ENCODE measurements at places on chromosomes 12 and 14. TPM values are rescaled to one million over a fixed set of nuclear protein-coding genes. Genes with fewer than 3 reads are reported as not detected.
A peak's percentile ranks its signal among the peaks of the same experiment; 100 is the strongest.

DNA sequence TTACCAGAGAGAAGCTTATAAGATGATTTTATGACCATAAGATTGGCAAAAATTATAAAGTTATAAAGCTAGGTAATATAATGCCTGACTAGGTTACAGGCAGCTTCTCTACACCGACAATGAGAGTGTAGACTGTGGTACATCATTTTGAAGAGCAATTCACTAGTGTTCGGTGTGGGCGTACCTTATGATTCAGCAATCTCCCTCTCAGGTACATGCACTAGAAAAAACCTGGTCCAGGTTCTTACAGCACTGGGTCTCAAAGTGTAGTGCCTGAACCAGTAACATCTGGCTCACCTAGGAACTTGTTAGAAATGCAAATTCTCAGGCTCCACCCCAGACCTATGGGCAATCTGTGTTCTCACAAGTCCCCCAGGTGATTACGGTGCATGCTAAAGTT, 106.7 kb downstream of the RERG start:
- H3K27ac ChIP-seq: no peak overlapping the region
- H3K27me3 ChIP-seq: peaks cover 4% of the 10 kb centered on the region
- no peaks in the 10 kb centered on the region for H3K36me3 ChIP-seq
- DNase-seq: no peak
- H3K4me3 ChIP-seq: no peak overlapping the region

- no peaks in the 10 kb centered on the region for H3K36me3 ChIP-seq
- no peak overlapping the region for H3K27ac ChIP-seq
- no peak for DNase-seq
- H3K27me3 ChIP-seq: no peaks in the 10 kb centered on the region
- no peak overlapping the region for H3K4me3 ChIP-seq
These were observed 69.3 kb upstream of the ADAMTS20 start for GRCh38 chr12:43621262-43621661.

The DHRS1 gene
- total RNA-seq: 14.7 TPM

- DNase-seq: no peak
- H3K4me3 ChIP-seq: no peak overlapping the region
- H3K27ac ChIP-seq: no peak overlapping the region
These were observed 63.7 kb downstream of the WDR20 start for GRCh38 chr14:102203382-102203781.

DNA sequence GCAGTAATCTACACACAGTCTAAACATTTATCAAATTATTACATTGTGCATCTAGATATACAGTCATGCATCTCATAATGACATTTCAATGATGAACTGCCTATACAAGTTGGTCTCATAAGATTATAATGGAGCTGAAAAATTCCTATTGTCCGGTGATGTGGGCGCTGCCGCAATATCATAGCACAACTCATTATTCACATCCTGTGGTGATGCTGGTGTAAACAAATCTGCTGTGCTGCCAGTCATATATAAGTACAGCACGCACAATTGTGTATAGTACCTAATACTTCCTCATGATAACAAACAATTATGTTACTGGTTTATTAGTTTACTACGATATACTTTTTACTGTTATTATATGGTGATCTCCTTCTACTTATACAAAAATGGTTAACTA, 768.8 kb upstream of the NOVA1 start:
- no peaks in the 10 kb centered on the region for H3K36me3 ChIP-seq
- no peak overlapping the region for H3K4me3 ChIP-seq
- H3K27me3 ChIP-seq: no peaks in the 10 kb centered on the region
- H3K27ac ChIP-seq: no peak overlapping the region

GRCh38 chr12:88458327-88458726, 121.9 kb downstream of the KITLG start:
- no peak for DNase-seq
- H3K4me3 ChIP-seq: no peak overlapping the region
- H3K27me3 ChIP-seq: no peaks in the 10 kb centered on the region
- H3K4me1 ChIP-seq: no peaks in the 10 kb centered on the region
- H3K27ac ChIP-seq: no peak overlapping the region
- H3K36me3 ChIP-seq: no peaks in the 10 kb centered on the region

The FCF1 gene
- total RNA-seq: 72.1 TPM

The TSPAN11 gene
- total RNA-seq: not detected

The CCER1 gene
- not detected for total RNA-seq

- no peaks in the 10 kb centered on the region for H3K36me3 ChIP-seq
- peaks cover 3% of the 10 kb centered on the region for H3K27me3 ChIP-seq
- no peak overlapping the region for H3K27ac ChIP-seq
- H3K4me3 ChIP-seq: no peak overlapping the region
- DNase-seq: no peak
- no peaks in the 10 kb centered on the region for H3K4me1 ChIP-seq
These were observed 124.1 kb upstream of the RBM19 start for GRCh38 chr12:114090211-114090610.

The DTX1 gene
- 11.0 TPM for total RNA-seq

- H3K4me1 ChIP-seq: no peaks in the 10 kb centered on the region
- H3K27ac ChIP-seq: no peak overlapping the region
- DNase-seq: no peak
- no peak overlapping the region for H3K4me3 ChIP-seq
- peaks cover 3% of the 10 kb centered on the region for H3K27me3 ChIP-seq
These were observed 32.3 kb upstream of the ESR2 start for GRCh38 chr14:64326502-64326901.

GRCh38 chr12:22299294-22299912, 35.1 kb downstream of the ST8SIA1 start:
- H3K4me3 ChIP-seq: no peak overlapping the region
- H3K27me3 ChIP-seq: no peaks in the 10 kb centered on the region
- DNase-seq: no peak
- no peaks in the 10 kb centered on the region for H3K4me1 ChIP-seq
- peaks cover 19% of the 10 kb centered on the region for H3K36me3 ChIP-seq

The TAC3 gene
- not detected for total RNA-seq

The PTPRQ gene
- total RNA-seq: not detected

The TAS2R13 gene
- total RNA-seq: not detected

DNA sequence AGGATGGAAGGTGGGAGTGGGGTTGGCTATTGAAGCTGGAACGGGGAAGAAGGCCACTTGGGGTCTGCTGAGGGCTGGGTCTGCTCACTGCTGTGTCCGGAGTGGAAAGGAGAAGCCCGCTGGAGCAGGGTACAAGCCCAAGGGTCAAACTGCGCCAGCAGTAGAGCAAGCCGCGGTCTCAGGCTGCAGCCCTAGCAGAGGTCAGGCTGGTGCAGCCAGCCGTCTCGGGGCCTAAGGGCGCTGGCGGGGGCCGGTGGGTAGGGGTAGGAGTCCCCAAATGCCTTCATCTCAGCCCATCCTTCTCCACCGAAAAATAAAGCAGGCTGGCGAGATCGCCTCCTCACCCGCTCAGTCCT, 718 bp upstream of the JDP2 start:
- peak overlapping the region; percentile 56 for H3K4me3 ChIP-seq
- DNase-seq: no peak
- no peaks in the 10 kb centered on the region for H3K36me3 ChIP-seq
- H3K4me1 ChIP-seq: peaks cover 12% of the 10 kb centered on the region
- H3K27ac ChIP-seq: no peak overlapping the region

DNA sequence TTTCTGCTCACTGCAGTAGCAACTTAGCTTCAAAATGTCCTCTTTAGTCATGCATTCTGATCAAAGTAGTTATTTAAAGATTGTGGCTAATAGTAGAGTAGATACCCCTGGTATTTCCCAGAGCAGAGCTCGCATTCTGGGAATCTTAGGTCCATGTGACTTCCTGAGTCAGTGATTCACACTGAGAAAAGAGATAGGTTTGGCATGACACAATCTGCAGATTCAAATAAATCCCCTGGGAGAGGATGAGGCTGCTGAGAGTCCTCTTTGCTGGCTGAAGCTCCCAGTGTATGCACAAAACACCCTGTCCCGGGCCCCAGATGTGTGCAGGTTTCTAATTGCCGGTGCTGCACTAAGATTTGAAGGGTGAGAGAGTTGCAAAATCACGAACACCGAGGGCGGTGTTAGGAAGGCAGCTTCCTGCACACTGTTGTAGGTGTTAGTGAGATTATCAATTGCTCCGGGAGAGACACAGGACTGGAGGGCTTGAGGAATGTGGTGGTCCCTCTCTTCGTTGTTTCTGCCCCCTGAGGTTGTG, 233.2 kb downstream of the NRXN3 start:
- H3K27ac ChIP-seq: no peak overlapping the region
- H3K4me3 ChIP-seq: no peak overlapping the region
- no peaks in the 10 kb centered on the region for H3K36me3 ChIP-seq
- H3K4me1 ChIP-seq: no peaks in the 10 kb centered on the region
- H3K27me3 ChIP-seq: peaks cover 2% of the 10 kb centered on the region

The DIO3 gene
- not detected for total RNA-seq

The FGF6 gene
- not detected for total RNA-seq

DNA sequence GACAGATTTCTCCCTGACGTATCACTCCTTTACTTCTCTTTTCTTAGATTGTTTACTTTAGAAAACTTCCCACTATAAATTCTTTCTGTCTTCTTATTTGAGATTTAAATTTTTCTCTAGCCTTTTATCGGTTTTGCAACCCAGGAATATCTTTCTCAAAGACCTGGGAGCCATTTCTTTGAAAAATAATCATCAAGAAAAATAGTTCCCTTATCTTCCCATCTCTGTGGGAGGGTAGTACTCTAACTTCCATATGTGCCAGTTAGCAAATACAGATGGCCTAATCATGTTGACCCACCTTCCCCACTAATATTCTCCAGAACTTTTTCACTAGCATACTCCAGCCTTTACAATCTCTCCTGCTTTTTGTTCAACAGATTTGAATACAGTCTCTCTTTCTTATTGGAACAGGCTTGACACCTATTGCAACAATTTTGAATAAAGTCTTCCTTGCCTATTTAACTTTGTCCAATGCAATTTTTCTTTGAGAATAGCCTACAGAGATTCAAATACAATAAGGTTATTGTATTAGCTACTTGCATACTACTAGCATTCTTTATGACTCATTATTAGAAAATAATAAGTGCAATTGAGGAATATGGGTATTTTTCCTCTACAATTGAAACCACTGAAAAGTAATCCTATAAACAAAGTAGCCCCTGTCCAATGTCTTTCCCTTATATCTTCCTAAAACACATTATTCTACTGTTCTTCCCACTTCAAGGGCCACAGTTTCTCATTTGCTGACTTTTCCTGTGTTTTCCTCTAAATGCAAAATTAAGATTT, 27.4 kb upstream of the KLRB1 start:
- H3K27me3 ChIP-seq: no peaks in the 10 kb centered on the region
- no peak overlapping the region for H3K4me3 ChIP-seq
- H3K27ac ChIP-seq: no peak overlapping the region
- peaks cover 60% of the 10 kb centered on the region for H3K4me1 ChIP-seq
- no peak for DNase-seq
- peaks cover 9% of the 10 kb centered on the region for H3K36me3 ChIP-seq

The KCNMB4 gene
- 1.3 TPM for total RNA-seq

DNA sequence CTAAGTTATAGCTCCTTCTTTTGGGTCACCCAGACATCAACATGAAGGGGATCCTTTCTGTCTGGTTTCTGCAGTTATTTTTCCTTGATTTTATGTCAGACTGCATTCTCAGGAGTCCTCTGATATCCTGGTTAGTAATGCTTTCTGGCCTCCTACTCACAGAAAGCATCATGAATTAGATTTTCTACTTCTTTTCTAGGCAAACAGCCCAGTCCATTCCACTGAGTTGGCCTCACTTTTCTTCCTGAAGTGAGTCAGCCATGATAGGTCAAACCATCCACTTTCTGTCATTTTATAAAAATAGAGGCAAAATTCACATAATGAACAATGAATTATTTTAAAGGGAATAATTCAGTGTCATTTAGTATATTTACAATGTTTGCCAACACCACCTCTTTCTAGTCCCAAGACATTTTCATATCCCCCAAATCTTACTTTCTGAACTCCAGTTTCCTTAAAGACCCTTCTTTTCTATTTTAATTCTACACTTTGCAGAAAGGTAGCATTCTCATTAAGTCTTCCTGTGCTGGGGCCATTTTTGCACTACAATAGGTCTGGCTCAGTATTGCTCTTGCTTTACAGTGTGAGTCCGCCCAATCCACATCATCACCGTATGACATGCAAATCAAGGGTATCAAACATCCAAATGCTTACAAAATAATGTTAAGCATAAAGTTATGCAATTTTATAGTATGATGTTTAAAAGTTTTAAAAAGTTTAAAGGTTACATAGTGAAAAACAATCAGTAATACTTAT, 95.1 kb downstream of the UNC79 start:
- H3K27ac ChIP-seq: no peak overlapping the region
- H3K27me3 ChIP-seq: peaks cover 5% of the 10 kb centered on the region
- H3K4me1 ChIP-seq: no peaks in the 10 kb centered on the region
- no peak for DNase-seq

The TGM1 gene
- 3.7 TPM for total RNA-seq

DNA sequence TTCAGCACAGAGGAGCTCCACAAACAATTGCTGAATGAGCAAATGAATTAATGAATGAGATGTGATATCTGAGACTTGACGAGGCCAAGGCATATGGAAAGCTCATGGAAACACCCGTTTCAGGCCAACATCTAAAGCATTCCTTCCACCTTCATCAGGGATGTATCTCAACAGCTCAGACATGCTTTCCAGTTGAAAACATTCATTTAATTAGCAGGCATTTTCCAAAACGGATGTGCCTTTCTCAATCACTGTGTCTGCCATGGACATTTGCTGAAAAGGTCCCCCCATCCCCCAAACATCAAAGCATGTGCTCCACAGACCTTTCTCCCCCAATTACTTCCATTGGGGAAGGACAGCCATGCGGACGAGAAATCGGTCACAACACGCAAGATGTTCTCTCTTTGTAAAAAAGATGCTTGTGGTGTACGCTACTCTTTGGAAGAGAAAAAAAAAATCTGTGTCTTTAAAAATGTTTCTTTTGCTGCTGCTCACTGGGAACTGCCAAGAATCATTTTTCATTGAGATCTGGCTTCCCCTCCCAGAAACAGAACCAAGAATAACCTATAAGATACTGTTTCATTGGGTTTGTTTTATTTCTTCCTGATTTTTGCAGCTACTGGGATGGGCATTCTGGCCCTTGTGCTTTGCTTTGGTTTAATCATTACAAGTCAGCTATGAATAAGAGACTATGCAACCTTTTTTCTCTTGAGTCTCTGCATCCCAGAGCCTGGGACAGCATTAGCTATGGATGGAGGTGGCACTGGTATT, 528.2 kb downstream of the MED13L start:
- peaks cover 3% of the 10 kb centered on the region for H3K27me3 ChIP-seq
- H3K4me3 ChIP-seq: no peak overlapping the region
- no peak for DNase-seq
- H3K27ac ChIP-seq: no peak overlapping the region
- no peaks in the 10 kb centered on the region for H3K36me3 ChIP-seq

The AHSA1 gene
- 253 TPM for total RNA-seq

- peak overlapping the region; percentile 95 for H3K27ac ChIP-seq
- H3K27me3 ChIP-seq: no peaks in the 10 kb centered on the region
- H3K4me1 ChIP-seq: peaks cover 73% of the 10 kb centered on the region
- H3K4me3 ChIP-seq: peak overlapping the region; percentile 23
- DNase-seq: peak; percentile 73
- peaks cover 39% of the 10 kb centered on the region for H3K36me3 ChIP-seq
These were observed 85.4 kb upstream of the DYNC1H1 start for GRCh38 chr14:101878822-101879528.

The TMEM30B gene
- total RNA-seq: 1.7 TPM
